Calu3 (cell line): ENCODE measurements at places on chromosomes 6 and 20. TPM values are rescaled to one million over a fixed set of nuclear protein-coding genes. Genes with fewer than 3 reads are reported as not detected.

- no peaks in the 10 kb centered on the region for H3K27me3 ChIP-seq
- H3K36me3 ChIP-seq = no peaks in the 10 kb centered on the region
- no peak overlapping the region for H3K27ac ChIP-seq
- DNase-seq = peak; percentile 41
- H3K4me3 ChIP-seq = no peak overlapping the region
Measured at GRCh38 chr6:129370268-129370916, 339.6 kb downstream of the ARHGAP18 start.

DNA sequence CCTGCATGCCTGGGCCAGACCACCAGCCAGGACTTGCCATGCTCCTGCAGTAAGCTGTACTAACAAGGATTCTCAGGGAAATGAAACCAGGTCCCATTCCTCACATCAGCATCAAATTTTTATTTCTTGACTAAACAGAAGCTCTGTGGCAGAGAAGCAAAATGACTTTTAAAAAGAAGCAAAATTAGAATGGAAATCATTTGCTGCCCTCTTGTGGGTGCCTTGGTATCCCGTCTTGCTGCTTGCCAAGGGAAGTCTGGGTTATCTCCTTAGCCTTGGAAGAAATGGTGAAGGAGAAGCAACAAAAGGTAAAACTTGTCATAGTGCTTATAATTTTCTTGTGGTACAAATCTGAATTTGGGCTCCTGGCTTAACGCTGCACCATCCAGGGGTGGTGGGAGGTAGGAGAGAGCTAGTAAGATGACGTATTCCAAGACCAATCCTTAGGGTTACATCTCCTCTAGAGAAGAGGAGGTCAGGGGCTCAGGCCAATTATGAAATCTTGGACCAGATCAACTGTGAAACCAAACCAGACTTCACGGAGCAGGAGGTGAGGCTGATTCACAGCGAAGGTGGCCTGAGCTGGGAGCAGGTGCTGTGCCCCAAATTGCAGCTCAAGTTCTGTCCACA, 107.5 kb downstream of the FAXC start:
- H3K36me3 ChIP-seq = no peaks in the 10 kb centered on the region
- peaks cover 50% of the 10 kb centered on the region for H3K27me3 ChIP-seq
- no peaks in the 10 kb centered on the region for H3K4me1 ChIP-seq
- H3K4me3 ChIP-seq = no peak overlapping the region

VGLL2 gene
- total RNA-seq = not detected in 2 replicates

DNA sequence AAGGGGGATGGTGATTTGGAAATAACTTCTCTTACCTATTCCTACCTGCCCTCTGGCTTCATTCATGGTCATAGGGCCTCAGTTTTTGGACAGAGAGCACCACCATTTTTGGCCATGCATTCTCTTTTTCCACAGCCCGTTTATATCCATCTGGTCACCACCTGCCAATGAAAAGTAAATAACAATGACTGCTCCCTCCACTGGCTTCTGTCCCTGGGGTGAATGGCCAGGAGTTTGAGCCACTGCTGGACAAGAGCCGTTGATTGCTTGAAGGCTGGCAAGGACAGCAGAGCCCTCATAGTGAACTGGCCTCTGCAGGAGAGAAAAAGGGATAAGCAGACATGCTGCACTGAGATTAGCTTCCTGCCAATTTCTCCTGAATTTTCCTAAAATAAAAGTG, 261.8 kb downstream of the ADGB start:
- no peak overlapping the region for H3K27ac ChIP-seq
- no peak overlapping the region for H3K4me3 ChIP-seq
- H3K4me1 ChIP-seq = no peaks in the 10 kb centered on the region
- H3K36me3 ChIP-seq = no peaks in the 10 kb centered on the region

DNA sequence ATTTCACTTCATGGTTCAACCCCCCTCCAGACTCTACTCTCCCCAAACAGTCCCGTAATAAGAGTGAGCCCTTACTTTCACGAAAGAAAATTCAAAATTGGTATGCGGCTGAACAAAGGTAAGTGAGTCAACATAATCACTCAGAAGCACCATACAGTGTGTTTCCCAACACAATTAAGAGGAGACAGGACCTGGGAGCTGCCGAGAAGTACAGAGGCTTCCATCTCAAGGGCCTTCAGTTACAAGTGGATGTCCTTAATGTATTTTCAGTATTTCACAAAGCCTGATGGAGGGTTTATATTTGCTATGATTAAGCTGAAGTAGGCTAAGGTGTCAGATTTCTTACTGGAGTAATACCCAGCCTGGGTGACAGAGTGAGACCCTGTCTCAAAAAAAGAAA, 51.1 kb downstream of the MYO6 start:
- H3K4me3 ChIP-seq = no peak overlapping the region
- H3K4me1 ChIP-seq = peaks cover 12% of the 10 kb centered on the region
- H3K27me3 ChIP-seq = no peaks in the 10 kb centered on the region
- H3K36me3 ChIP-seq = no peaks in the 10 kb centered on the region
- H3K27ac ChIP-seq = no peak overlapping the region
- DNase-seq = no peak

FUT9 gene
- 1.9 and 2.0 TPM in 2 replicates for total RNA-seq

- H3K36me3 ChIP-seq = peaks cover 8% of the 10 kb centered on the region
- H3K27me3 ChIP-seq = no peaks in the 10 kb centered on the region
- no peak overlapping the region for H3K4me3 ChIP-seq
- peaks cover 8% of the 10 kb centered on the region for H3K4me1 ChIP-seq
- DNase-seq = no peak
Measured at GRCh38 chr6:38151580-38152500, 332.3 kb downstream of the ZFAND3 start.

- no peak overlapping the region for H3K4me3 ChIP-seq
- H3K27ac ChIP-seq = no peak overlapping the region
- H3K4me1 ChIP-seq = peaks cover 10% of the 10 kb centered on the region
- H3K27me3 ChIP-seq = no peaks in the 10 kb centered on the region
- peaks cover 5% of the 10 kb centered on the region for H3K36me3 ChIP-seq
- no peak for DNase-seq
Measured at GRCh38 chr6:3139090-3139903, 18.0 kb downstream of the TUBB2A start.

DEFB129 gene
- total RNA-seq = not detected in 2 replicates

PKIG gene
- total RNA-seq = 6.6 and 7.5 TPM in 2 replicates

C20orf141 gene
- not detected in 2 replicates for total RNA-seq

GRCh38 chr6:98589536-98589935, 244.8 kb upstream of the POU3F2 start:
- H3K4me1 ChIP-seq = peaks cover 11% of the 10 kb centered on the region
- H3K27ac ChIP-seq = no peak overlapping the region
- H3K27me3 ChIP-seq = peaks cover 40% of the 10 kb centered on the region
- H3K4me3 ChIP-seq = no peak overlapping the region

DNA sequence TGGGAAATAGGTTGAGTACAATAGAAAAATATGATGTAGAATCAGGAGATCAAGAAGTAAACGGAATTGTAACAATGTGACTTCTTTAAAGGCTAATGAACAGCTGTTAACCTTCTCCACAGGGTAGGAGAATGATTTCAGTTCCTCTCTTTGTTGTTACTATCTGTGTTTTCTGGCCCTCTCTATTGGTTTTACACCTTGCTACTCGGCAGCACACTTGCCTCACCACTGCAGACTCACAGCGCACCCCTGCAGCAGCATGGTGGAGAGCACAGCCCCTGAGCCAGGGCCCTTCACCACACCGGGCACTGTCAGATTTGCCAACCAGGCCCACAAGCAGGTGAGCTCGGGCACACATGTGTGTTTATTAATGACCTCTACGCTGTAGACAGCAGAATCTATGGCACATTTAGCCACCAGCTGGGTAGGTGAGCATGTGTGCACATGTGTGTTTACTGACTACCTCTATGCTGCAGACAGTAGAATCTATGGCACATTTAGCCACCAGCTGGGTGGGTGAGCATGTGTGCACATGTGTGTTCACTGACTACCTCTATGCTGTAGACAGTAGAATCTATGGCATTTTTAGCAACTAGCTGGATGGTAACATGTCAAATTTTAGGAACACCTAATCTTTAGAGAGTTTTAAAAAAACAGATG, 16.8 kb downstream of the SFT2D1 start:
- no peak for DNase-seq
- H3K4me3 ChIP-seq = no peak overlapping the region
- peaks cover 35% of the 10 kb centered on the region for H3K36me3 ChIP-seq
- H3K27ac ChIP-seq = no peak overlapping the region

NR2E1 gene
- total RNA-seq = not detected in 2 replicates

WFDC10B gene
- total RNA-seq = not detected in 2 replicates

DNA sequence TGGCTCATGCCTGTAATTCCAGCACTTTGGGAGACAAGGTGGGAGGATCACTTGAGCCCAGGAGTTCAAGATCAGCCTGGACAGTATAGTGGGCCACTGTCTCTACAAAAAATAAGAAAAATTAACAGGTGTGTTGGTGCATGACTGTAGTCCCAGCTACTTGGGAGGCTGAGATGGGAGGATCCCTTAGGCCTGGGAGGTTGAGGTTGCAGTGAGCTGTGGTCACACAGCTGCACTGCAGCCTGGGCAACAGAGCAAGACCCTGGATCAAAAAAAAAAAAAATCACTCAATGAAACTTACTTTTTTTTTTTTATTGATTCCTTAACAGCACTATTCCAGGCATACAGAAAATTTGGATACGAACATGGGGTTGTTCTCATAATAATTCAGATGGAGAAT, 14.0 kb downstream of the CDKAL1 start:
- H3K4me3 ChIP-seq = no peak overlapping the region
- H3K36me3 ChIP-seq = peaks cover 45% of the 10 kb centered on the region
- H3K27me3 ChIP-seq = no peaks in the 10 kb centered on the region
- no peak for DNase-seq

GTF3C6 gene
- 67.1 and 69.6 TPM in 2 replicates for total RNA-seq

BEND6 gene
- 1.3 and 1.8 TPM in 2 replicates for total RNA-seq

GRCh38 chr6:110628330-110628729, 151.9 kb upstream of the SLC22A16 start:
- H3K4me3 ChIP-seq = no peak overlapping the region
- no peaks in the 10 kb centered on the region for H3K27me3 ChIP-seq
- H3K27ac ChIP-seq = no peak overlapping the region

GRCh38 chr20:17626217-17627007, 55.6 kb downstream of the RRBP1 start:
- H3K27ac ChIP-seq = no peak overlapping the region
- H3K4me1 ChIP-seq = no peaks in the 10 kb centered on the region
- no peak overlapping the region for H3K4me3 ChIP-seq

PI16 gene
- total RNA-seq = 0.17 and 0.32 TPM in 2 replicates

- H3K4me3 ChIP-seq = peak overlapping the region; percentile 87
- no peak overlapping the region for H3K27ac ChIP-seq
- H3K4me1 ChIP-seq = no peaks in the 10 kb centered on the region
- DNase-seq = no peak
- H3K36me3 ChIP-seq = peaks cover 20% of the 10 kb centered on the region
- peaks cover 23% of the 10 kb centered on the region for H3K27me3 ChIP-seq
Measured at GRCh38 chr6:10838794-10839333, 525 bp upstream of the MAK start.

ANGPT4 gene
- not detected in 2 replicates for total RNA-seq

GRCh38 chr20:44478206-44478605, 2.5 kb downstream of the TTPAL start:
- H3K27ac ChIP-seq = no peak overlapping the region
- no peak overlapping the region for H3K4me3 ChIP-seq
- no peaks in the 10 kb centered on the region for H3K27me3 ChIP-seq
- H3K4me1 ChIP-seq = peaks cover 26% of the 10 kb centered on the region
- no peak for DNase-seq

DNA sequence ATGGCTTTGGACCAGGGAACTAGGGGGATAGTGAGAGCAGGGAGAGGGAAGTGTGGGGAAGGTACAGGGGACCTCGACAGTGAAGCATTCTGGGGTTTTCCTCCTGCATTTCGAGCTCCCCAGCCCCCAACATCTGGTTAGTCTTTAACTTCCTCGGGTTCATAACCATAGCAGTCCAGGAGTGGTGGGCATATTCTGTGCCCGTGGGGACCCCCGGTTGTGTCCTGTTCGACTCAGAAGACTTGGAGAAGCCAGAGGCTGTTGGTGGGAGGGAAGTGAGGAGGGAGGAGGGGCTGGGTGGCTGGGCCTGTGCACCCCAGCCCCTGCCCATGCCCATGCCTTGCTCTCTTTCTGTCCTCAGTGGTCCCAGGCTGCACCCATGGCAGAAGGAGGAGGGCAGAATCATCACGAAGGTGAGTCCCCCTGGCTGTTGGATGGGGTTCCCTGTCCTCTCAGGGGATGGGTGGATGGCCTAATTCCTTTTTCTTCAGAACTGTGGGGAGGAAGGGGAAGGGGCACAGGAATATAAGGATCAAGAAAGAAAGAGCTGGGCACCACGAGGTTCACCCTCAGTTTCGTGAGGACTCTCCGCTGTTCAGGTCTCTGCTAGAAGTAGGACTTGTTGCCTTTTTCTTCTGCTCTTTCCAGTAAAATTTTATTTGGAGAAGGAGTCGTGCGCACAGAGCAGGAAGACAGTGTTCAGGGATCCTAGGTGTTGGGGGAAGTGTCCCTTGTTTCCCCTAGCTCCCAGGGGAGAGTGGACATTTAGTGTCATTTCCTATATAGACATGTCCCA, 4.2 kb downstream of the VEGFA start:
- H3K36me3 ChIP-seq = peaks cover 100% of the 10 kb centered on the region
- DNase-seq = no peak
- peak overlapping the region; percentile 87 for H3K4me3 ChIP-seq

DNA sequence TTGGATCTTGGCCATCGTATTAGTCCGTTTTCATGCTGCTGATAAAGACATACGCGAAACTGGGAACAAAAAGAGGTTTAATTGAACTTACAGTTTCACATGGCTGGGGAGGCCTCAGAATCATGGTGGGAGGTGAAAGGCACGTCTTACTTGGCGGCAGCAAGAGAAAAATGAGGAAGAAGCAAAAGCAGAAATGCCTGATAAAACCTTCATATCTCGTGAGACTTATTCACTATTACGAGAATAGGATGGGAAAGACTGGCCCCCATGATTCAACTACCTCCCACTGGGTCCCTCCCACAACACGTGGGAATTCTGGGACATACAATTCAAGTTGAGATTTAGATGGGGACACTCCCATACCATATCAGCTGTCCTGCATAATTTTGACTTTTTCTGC, 20.1 kb upstream of the REPS1 start:
- no peak overlapping the region for H3K4me3 ChIP-seq
- H3K27me3 ChIP-seq = no peaks in the 10 kb centered on the region
- no peak overlapping the region for H3K27ac ChIP-seq

CRISP2 gene
- not detected in 2 replicates for total RNA-seq

TRAPPC3L gene
- not detected in 2 replicates for total RNA-seq

- H3K27ac ChIP-seq = no peak overlapping the region
- no peaks in the 10 kb centered on the region for H3K27me3 ChIP-seq
- H3K4me1 ChIP-seq = peaks cover 16% of the 10 kb centered on the region
- no peaks in the 10 kb centered on the region for H3K36me3 ChIP-seq
Measured at GRCh38 chr6:84441456-84441855, 214.0 kb upstream of the CEP162 start.

LPA gene
- total RNA-seq = not detected in 2 replicates

GPX5 gene
- not detected in 2 replicates for total RNA-seq

PARD6B gene
- 114 and 127 TPM in 2 replicates for total RNA-seq

DNA sequence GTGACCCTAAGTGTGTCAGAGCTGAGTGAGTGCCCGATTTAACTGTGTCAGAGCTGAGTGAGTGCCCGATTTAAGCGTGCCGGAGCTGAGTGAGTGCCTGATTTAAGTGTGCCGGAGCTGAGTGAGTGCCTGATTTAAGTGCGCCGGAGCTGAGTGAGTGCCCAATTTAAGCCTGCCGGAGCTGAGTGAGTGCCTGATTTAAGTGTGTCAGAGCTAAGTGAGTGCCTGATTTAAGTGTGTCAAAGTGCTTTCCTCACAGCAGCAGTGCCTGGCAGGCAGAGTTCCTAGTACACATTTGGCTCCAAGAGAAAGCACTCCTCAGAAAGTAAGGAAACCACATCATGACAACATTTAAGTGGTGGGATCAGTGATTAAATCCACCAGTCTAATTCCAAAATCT, 13.2 kb downstream of the SERAC1 start:
- no peaks in the 10 kb centered on the region for H3K4me1 ChIP-seq
- H3K27me3 ChIP-seq = no peaks in the 10 kb centered on the region
- H3K36me3 ChIP-seq = no peaks in the 10 kb centered on the region
- H3K27ac ChIP-seq = no peak overlapping the region
- DNase-seq = no peak
